ENCODE measurements at places on chromosomes 11 and 22. TPM values are rescaled to one million over a fixed set of nuclear protein-coding genes. Genes with fewer than 3 reads are reported as not detected.

The PRR14L gene
- 5.6 TPM for polyA plus RNA-seq

The POU2AF3 gene
- 0.63 TPM for polyA plus RNA-seq

The MS4A2 gene
- polyA plus RNA-seq, result not detected

The VPREB1 gene
- not detected for polyA plus RNA-seq

The RPS25 gene
- 1,567 TPM for polyA plus RNA-seq

The KDM4E gene
- polyA plus RNA-seq, result not detected

The NELL1 gene
- not detected for polyA plus RNA-seq

The DDT gene
- polyA plus RNA-seq, result 188 TPM

DNA sequence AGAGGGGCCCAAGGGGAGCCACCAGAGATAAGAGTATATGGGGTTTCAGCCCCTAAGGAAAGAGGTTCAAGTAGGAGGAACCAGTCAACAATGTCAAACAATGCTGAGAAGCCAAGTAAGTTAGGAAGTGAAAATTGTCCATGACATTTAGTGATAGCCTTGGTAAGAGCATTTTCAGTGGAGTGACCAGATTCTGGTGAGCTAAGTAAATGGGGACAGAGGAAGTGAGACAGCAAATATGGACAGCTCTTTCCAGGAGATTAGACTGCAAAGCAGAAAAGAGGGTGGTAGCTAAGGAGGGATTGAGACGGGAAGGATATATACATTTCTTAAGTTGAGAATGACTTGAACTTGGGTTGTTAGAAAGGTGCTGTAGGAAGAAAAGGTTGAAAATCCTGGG lies 22.9 kb downstream of the POLD3 start:
- no peak for DNase-seq

DNA sequence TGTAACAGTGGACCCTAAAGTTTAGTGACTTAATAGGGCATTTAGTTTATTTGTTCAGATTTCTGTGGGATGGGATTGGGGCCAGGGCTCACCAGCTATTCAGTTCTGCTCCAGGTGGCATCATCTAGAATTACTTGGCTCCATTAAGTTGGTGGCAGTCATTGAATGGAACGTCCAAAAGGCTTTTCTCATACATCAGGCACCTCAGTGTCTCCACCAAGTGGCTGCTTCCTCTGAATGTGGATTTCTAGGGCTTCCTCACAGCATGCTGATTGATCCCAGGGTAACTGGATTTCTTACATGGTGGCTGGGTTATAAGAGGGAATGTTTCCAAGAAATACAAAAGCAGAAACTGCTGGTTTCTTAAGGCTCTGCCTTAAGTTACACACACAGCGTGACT lies 34.7 kb downstream of the USP47 start:
- no peak for DNase-seq

- DNase-seq, result no peak
These were observed 352.0 kb upstream of the MPPED2 start for GRCh38 chr11:30938171-30938570.

GRCh38 chr22:37002633-37003032 lies 16.6 kb downstream of the TST start:
- no peak for DNase-seq

- DNase-seq, result no peak
These were observed 65.3 kb downstream of the BCL2L13 start for GRCh38 chr22:17703811-17704210.

All from A549 (cell line).